ENCODE measurements at places on chromosomes 5 and 9.

GRCh38 chr9:136062657-136063439, 32.2 kb downstream of the NACC2 start:
- no peak for DNase-seq

GRCh38 chr5:77329664-77330430, 119.4 kb downstream of the PDE8B start:
- no peak for DNase-seq

DNA sequence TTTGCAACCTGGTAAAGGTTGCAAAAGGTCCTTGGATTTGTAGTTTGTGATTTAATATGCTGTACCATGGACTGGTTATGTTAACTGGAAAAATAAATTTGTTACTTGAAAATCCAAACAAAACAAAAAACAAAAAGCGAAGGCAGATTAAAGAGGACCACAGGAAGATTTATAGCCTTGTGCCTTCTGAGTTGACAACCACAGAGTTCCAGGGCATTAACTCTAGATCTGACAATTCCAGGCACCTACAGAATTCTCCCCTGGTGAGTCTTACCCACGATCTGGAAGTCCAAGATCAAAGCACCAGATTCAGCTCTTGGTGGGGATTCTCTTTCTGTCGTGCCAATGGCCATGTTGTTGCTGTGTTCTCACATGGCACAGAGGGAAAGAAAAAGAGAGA, 107.9 kb upstream of the SELENOP start:
- DNase-seq = no peak

DNA sequence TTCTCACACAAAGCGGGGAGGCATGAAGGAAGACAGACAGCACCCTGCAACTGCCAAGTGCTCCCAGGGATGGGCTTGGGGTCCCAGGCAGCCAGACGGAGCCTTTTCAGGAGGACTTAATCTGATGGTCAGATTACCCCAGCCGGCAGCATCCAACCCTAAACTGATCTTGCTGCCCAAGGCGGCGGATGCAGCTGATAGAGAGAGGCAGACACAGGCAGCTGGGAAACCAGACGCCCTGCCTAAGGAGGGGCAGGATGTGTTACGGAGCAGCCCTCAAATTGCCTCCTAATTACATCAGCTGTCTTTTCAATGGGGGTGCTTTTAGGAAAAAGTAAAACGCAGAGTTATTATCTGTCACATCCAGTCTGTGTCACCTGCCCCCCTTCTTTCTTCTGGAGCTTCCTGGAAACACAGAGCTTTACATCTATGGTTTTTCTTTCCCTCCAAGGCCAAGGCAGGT, 190.9 kb upstream of the PANK3 start:
- no peak for DNase-seq

- no peak for DNase-seq
Measured at GRCh38 chr9:68995776-68996175, 18.1 kb downstream of the PRKACG start.

- no peak for DNase-seq
Measured at GRCh38 chr5:112637343-112637742, 100.3 kb upstream of the APC start.

DNA sequence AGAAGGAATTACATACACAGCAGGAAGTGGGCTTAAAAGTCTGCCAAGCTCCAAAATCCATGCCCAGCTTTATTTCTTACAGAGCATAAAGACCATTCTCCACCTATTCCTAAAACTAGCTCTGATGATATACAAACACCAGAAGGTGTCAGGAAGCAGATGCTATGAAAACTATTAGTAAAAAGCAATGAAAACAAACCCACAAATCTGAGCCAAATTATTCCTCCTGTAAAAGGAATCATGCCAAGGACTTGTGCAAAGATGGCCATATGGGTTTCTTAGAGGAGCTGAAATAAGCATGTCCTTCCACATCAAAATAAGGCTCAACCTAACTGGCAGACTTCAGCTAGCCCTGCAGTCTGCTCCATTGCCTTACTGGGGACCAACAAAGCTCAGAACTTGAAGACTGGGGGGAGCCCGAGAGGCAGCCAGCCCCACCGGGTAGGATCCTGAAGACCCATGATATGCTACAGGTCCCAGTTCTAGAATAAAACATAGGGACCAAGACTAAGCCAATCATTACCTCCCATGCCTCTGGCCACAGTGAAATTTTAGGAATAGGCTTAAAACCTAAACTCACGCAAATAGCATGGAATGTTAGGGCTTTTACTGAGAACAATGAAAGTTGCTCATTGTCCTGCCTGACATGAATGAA, 42.8 kb upstream of the GABRP start:
- no peak for DNase-seq

- DNase-seq = no peak
Measured at GRCh38 chr9:272251-273213, 57.9 kb downstream of the DOCK8 start.

DNA sequence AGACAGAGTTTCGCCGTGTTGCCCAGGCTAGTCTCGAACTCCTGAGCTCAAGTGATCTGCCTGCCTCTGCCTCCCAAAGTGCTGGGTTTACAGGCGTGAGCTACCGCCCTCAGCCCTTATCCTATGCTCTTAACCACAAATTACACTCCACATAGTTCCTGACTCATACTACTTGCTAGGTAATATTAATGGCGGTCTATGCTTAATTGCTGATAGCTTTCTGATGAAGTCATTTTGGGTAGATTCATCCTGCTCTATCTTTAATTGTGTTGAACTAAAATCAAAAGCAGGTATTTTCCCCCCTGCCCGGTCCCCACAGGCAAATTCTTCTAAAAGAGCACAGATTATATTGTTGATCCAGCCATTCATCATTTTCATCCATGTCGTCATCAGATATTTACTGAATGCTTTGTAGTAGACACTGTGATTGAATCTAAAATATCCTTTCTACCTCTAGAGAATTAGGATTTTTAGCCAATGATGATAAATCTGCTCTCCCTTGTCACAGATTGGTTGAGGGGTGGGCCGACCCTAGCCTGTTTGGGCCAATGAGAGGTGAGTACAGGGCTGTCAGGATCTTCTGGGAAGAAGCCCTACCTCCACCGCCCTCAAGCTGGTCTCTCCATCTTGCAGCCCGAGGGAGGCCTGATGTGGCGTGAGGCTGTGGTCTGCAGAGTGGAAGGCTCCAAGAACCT, 144.8 kb downstream of the NR3C1 start:
- no peak for DNase-seq

DNA sequence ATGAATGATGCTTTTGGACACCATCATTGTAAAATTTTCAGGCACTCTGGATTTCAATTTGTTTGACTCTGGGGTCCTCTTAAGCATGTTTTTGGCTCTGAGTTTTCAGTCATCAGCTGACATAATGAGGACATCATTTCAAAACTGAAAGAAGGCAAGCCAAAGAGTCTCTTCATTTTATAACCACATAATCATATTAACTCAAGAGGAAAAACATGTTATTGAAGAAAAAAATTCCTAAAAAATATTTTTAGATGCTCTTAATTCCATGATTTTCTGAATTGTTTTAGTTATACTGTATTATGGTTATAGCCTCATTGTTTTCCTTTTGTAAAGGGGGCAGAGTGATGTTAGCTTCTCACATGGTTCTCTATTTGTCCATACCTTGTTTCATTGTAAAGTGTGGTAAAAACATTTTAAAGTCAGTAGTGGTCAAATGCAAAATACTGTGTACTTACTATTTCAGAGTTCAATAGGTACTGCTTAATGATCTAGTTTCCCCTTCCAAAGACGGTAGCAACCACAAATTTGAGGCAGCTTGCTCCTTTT, 472.1 kb downstream of the DMRT2 start:
- no peak for DNase-seq

- peak; percentile 13 for DNase-seq
Measured at GRCh38 chr5:110969502-110969901, 102.0 kb upstream of the TSLP start.

Measured in NCI-H510A treated with DMSO at 0.1 percent for 48 hours (cell line).